ENCODE measurements at places on chromosomes 4 and X. TPM values are rescaled to one million over a fixed set of nuclear protein-coding genes. Genes with fewer than 3 reads are reported as not detected.

DNA sequence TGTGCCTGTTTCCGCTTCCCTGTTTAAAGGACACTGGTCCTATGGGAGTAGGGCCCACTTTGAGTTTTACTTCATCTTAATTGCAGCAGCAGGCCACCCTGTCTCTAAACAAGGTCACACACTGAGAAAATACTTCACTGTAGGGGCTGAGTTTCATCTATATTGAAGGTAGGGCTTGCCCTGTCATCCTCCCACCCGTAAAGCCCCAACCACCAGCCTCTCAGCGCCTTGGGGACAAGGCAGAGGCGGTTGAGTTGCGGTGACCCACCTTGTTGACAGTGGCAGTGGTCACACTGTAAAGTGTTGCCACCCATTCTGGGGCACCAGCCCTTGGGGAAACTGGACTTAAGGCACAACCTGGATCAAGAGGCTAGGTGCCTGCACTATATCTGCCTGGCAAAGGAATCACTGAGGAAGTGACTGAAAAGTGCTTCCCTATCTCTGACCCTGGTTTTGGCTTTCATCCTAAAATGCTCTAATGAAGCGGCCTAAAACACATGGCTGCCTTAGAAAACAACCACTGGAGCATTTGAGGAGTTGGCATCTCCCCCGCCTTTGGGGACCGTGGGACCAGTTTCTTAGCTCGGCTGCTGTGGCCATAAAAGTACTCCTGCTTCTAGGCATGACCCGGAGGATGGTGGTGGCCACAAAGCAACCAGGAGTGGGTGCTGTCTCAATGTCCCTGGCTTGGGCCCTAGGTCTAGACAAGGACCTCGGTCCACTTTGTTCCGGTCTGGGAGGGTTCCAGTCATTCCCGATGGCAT is 7.8 kb upstream of the WDR1 start:
- no peak for DNase-seq

DNA sequence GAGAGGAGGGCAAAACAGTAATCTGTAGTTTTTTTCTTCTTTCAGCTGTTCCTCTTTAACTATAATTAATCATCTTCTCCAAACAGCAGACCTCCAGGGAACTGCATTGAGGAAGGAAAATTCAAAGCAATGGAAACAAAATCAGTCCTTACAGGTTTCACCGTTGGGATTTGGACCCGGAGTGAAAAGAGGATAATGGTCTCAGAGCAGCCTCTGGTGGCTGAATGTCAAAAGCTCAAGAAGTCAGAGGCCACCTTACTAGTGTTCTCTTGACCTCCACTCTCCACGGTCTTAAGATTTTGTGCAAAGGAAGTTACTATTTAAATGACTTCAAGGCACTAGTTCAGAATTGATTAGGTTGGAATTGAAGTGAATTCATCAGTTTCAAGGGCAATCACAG is 16.0 kb upstream of the MID1 start:
- DNase-seq, result peak; percentile 34

GRCh38 chr4:158201876-158202275 is 8.4 kb upstream of the TMEM144 start:
- no peak for DNase-seq

GRCh38 chr4:3571921-3572320 is 39.7 kb upstream of the LRPAP1 start:
- no peak for DNase-seq

- DNase-seq, result no peak
Measured at GRCh38 chrX:74606799-74607198, 7.6 kb downstream of the RLIM start.

DNA sequence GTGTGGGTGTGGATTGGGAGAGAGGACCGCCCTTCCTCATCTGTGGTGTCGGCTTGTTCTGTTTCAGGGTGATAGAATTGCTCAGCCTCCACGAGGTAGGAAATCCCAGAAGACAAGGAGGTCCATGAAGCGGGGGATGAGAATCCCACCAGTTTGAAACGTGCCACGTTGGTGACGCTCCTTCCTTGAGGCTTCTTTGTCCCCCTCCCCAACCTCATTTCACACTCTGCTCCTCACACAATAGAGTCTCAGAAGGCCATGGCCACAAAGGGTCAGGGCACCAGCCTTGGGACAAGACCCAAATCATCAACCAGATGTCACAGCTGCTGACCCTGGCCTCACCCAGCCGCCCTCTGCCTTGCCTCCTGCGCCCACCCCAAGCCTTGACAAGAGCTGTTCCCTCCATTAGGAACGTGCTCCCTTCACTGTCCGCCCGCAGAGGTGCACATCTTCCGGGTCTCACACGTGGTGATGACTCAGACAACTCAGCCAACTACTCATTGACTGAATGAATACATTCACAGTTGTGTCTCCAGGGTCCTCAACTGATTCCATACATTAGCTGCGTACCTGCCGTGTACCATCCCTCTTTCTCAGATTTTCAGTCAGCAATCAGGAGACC is 18.3 kb downstream of the BLOC1S4 start:
- DNase-seq, result no peak

GRCh38 chrX:111868726-111869638 is 7.0 kb upstream of the TRPC5OS start:
- no peak for DNase-seq

- peak; percentile 49 for DNase-seq
Measured at GRCh38 chrX:1390621-1391369, 1.1 kb downstream of the SLC25A6 start.

GRCh38 chr4:4248029-4248884 is at the start of gene TMEM128:
TSS of gene TMEM128 (minus strand) at chr4:4248223. CDS start at chr4:4248202, 21 bp downstream.
- peak; percentile 93 for DNase-seq

GRCh38 chrX:63961964-63962363 is 176.9 kb upstream of the ARHGEF9 start:
- DNase-seq, result no peak

DNA sequence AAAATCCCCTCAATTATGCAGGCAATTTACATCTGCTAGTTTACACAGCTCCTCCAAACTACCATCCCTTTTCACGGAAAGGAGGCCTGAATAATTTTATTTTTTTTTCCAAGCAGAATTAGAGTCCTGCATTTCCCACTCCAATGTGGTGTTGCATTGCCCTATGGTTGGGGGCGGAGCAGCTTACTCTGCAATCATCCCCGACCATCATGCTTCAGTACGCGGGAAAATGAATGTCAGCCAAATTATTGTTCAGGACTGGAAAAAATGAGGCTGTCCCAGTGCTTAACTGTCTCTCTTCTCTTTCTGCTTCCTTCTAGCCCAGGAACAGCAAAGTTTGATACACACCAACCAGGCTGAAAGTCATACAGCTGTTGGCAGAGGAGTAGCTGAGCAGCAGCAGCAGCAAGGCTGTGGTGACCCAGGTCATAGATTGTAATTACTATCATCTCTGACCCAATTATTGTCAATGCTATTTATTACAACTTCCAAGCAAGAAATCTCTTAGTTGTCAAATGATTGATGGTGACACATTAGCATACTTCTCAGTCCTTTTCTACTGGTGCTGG is 28.3 kb downstream of the MMRN1 start:
- DNase-seq, result no peak

GRCh38 chr4:77006753-77007353 is 57.3 kb downstream of the SEPTIN11 start:
- no peak for DNase-seq

- DNase-seq, result no peak
Measured at GRCh38 chr4:97646997-97647396, 496.3 kb downstream of the STPG2 start.

GRCh38 chr4:53705151-53705764 is 114.0 kb upstream of the LNX1 start:
- no peak for DNase-seq

DNA sequence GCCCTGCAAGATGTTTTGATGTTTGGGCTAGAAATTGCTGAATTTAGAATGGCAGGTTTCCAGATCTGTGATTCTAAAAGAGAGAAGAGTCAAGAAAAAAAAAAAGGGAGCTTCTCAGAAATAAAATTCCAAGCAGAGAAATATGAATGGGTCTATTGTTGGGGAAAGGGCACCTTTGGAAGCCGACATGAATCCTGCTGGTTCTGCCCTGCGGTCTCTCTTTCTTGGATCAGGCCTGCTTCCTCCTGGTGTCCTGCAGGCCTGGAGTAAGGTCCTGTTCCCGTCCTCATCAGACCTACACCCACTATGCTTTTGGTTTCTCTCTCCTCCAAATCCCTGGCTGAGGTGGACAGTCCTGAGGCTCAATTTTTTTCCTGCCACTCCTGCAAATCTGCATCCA is 109.8 kb upstream of the TRIM2 start:
- DNase-seq, result no peak

- DNase-seq, result no peak
Measured at GRCh38 chr4:15729910-15730533, 27.2 kb downstream of the BST1 start.

GRCh38 chr4:158016511-158016910 is 156.3 kb downstream of the GASK1B start:
- DNase-seq, result no peak

DNA sequence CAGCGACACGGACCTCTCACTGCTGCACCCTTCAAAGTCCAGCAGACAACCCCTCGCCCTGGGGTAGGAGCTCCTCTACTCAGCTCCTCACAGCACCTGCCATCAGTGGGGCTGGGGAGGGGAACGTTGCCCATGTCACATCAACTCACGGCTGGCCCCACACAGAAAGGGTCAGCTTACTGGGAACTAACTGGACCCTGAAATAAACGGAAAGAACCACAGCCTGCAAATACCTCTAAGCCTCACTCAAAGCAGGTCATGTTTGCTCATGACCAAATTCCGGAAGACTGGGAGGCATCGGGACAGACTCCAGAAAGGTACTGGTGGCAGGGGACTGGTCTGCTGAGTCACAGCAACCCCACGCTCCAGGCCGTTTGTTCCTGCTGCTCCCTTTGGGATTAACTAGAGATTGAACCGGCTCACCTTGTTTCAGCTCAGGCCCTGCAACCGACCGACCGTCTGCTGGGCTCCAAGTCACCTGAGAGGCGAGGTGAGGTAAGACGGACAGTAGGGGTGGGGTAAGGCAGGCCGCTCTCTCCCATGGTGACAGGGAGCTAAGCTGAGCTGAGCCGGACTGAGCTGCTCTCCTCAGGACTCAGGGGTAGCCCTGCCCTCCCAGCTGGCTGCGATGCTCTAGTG is 5.6 kb downstream of the G6PD start:
- no peak for DNase-seq

DNA sequence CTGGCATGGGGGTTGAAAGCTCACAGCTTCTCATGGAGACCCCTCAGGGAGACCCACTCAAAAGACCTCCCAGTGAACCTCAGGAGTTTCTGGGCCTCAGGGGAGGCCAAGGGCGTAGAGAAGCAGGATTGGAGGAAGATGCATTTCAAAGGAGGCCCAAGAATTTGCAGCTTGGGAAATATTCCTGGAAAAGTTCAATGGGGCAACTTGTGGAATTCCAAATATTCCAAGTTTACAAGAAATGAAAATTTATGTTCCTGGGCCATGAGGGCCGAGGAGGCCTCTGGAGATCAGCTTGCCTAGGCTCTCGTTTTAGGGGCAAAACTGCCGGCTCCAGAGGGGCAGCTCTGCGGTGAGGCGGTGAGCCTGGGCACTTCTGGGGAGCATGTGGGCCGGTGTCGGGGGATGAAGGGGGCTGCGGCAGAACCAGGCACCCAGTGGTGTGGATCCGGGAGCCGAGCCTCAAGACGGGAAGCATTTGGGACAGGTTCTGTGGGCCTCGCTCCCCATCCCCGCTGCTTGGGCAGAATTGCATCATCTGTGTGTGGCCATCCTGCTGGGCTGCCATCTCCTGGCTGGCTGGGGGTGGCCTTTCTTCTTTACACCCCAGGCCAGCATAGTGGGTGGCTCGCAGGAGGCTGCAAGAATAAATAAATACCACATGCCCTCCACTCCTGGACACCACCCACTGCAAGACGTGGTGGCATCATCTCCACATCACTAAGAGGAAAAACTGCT is 54.6 kb upstream of the GPR78 start:
- DNase-seq, result peak; percentile 60

DNA sequence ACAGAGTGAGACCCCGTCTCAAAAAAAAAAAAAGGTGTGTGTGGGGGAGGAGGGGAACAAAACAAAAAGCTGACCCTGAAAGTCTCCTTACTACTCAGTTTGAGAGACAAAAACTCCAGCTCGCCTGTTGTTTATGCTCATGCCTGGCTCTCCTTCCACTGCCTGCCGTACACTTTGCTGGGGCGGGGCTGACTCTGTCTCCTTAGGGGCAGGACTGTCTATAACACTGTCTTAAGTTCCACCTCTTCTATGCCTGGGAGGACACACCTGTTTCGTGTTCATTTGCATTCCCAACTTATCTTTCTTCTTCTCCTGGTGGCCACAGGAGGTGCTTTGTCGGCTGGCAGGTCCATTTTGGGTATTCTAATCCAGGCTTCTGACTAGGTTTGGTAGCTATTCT is 81.4 kb downstream of the MTNR1A start:
- no peak for DNase-seq

DNA sequence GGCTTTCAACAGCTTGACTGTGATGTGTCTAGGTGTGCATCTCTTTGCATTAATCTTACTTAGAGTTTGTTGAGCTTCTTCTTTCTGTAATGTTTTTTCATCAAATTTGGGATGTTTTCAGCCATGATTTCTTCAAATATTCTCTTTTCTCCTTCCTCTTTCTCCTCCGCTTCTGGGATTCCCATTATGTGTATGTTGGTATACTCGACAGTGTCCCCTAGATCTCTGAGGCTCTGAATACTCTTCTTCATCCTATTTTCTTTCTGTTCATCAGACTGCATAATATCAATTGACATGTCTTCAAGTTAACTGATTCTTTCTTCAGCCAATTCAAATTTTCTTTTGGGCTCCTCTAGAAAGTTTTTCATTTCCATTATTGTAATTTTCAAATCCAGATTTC is 25.9 kb downstream of the STPG2 start:
- DNase-seq, result no peak

GRCh38 chrX:10483191-10483831 is 137.1 kb downstream of the MID1 start:
- peak; percentile 23 for DNase-seq

GRCh38 chrX:154059231-154059630 is 38.3 kb downstream of the MECP2 start:
- DNase-seq, result no peak

CENPI gene
- 3.3 TPM for total RNA-seq

BRS3 gene
- total RNA-seq, result 0.98 TPM

RAB39B gene
- total RNA-seq, result 0.77 TPM

TREX2 gene
- 0.35 TPM for total RNA-seq

PCDH7 gene
- total RNA-seq, result 17.5 TPM

NR0B1 gene
- total RNA-seq, result 2.9 TPM

NOX1 gene
- total RNA-seq, result not detected

HTR2C gene
- not detected for total RNA-seq

DOK7 gene
- total RNA-seq, result 10.4 TPM

CPZ gene
- 96.7 TPM for total RNA-seq

CFI gene
- 79.6 TPM for total RNA-seq

CSAG2 gene
- total RNA-seq, result not detected

LPAR4 gene
- 1.3 TPM for total RNA-seq

SPANXN4 gene
- total RNA-seq, result not detected

WDR45 gene
- 56.6 TPM for total RNA-seq

CYTL1 gene
- 0.97 TPM for total RNA-seq
